Upper lobe of right lung (tissue), 1 donor: ENCODE measurements at places on chromosomes 11 and 22. TPM values are rescaled to one million over a fixed set of nuclear protein-coding genes. Genes with fewer than 3 reads are reported as not detected.
A peak's percentile ranks its signal among the peaks of the same experiment; 100 is the strongest.

- DNase-seq: no peak
Observed at GRCh38 chr11:127074151-127074761, 73.7 kb upstream of the KIRREL3 start.

- peak; percentile 79 for DNase-seq
Observed at GRCh38 chr11:118938491-118939403, 13.0 kb upstream of the BCL9L start.

GRCh38 chr11:122076512-122077120, 39.4 kb downstream of the BLID start:
- no peak for DNase-seq

DNA sequence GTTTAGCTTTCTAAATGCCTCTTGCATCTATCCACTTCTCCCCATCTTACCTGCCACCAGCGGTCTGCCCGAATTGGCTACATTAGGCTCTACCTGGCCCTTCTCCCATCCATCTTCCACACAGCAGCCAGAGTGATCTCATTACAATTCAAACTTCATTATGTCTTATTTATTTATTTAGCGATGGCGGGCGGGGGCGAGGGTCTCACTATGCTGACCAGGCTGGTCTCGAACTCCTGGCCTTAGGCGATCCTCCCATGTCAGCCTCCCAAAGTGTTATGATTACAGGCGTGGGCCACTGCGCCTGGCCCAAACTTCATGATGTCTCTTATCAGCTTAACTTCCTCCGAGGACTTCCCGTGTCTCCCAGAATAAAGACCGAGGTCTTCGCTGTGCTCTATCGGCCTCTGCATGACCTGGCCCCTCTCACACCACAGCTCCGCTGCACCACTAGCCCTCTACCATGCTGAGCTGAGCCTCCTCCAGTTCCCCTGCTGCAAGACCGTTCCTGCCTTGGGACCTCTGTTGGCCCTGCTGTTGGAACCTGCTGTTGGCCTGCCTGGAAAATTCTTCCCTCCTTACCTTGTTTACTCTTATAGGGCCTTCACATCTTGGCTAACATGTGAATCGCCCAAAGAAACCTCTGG, 870 bp upstream of the CTTN start:
- no peak for DNase-seq

- no peak for DNase-seq
Observed at GRCh38 chr22:32556159-32556558, 81.5 kb downstream of the FBXO7 start.

- DNase-seq: no peak
Observed at GRCh38 chr11:94144216-94144615, 15.6 kb downstream of the PANX1 start.

GRCh38 chr11:123597859-123598258, 56.6 kb downstream of the SCN3B start:
- no peak for DNase-seq

- peak; percentile 39 for DNase-seq
Observed at GRCh38 chr11:2704896-2705606, 5.3 kb upstream of the KCNQ1OT1 start.

DNA sequence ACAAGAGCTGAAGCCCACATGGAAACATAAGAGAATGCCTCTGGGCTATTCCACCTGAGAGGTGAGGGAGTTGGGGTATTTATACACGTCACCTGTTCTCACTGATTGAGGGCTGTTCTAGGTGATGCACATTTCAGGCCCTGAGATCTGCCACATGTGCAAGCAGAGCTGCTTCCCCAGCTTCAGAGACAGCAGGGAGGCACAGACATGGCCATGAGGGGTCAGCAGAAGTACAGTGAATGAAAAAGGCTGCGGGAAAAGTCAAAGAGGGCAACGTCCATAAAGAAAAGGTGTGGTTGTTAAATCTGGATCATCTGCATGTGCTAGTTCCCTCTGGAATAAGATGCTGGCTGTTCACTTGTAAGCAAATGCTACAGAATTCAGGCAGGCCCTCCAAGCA, 75.4 kb downstream of the GAB4 start:
- DNase-seq: no peak

GRCh38 chr11:118295815-118296454, 8.6 kb upstream of the CD3E start:
- DNase-seq: no peak

GRCh38 chr11:64372021-64372420, 13.1 kb downstream of the RPS6KA4 start:
- no peak for DNase-seq

DNA sequence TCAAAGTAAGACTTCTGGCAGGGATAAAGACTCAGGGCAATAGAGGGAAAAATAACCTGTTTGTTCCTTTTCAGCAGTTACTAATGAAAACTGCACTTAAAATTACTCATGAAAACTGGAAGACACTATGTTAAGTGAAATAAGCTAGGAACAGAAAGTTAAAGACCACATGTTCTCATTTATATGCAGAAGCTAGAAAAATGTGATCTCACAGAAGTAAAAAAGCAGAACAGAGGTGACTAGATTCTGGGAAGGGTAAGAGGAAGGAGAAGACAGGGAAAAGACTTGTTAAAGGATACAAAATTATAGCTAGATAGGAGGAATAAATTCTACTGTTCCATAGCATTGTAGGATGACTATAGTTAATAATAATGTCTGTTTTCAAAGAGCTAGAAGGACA, 22.2 kb downstream of the HPS5 start:
- no peak for DNase-seq

DNA sequence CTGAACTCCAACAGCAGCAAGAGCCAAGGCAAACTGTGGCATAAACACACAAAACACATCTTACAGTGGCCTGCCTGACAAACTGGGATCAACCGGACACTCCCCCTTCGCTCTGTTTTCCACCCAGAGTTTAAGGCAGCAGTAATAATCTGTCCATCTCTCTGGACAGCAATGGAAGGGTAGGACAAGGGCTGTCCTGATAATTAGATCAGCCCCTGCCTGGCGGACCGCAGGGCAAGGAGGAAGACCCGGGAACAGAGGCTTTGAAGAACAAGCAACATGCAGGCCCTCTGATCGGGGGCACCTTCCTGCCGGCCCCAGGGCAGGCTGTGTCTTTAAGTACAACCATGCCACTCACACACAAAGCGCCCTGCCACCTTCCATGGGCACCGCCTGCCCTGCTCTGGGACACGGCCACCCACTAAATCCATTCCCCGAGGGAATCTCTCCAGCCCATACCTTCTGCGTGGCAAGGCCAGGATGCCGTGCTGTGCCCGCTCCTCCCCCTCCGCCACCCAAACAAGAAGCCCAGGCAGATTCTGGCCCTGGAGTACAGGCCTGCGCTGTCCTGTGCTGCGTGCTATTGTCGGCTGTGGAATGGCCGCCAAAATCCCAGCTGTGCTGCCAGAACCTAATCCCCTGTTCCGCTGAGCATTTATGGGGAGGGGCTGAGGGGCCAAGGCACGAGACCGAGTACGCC, 38.8 kb downstream of the NUMA1 start:
- DNase-seq: peak; percentile 84

DNA sequence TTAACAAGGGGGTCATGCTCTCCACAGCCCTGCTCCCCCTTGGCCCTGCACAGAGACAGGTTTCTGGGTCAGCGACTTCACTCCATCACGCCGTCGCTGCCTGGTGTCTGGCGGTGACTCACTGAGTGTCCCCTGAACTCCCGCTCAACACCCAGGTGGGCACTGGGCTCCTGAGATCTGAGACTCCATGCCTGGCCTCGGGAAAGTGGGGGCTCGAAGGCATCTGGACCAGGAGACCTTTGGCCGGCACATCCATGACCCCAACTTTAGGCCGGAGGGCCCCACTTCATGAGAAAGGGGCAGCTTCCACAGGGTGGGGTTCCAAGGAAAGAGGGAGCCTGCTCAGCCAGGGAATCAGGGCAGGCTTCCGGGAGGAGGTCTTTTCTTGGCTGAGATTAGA, 79.3 kb upstream of the PRR5 start:
- no peak for DNase-seq

DNA sequence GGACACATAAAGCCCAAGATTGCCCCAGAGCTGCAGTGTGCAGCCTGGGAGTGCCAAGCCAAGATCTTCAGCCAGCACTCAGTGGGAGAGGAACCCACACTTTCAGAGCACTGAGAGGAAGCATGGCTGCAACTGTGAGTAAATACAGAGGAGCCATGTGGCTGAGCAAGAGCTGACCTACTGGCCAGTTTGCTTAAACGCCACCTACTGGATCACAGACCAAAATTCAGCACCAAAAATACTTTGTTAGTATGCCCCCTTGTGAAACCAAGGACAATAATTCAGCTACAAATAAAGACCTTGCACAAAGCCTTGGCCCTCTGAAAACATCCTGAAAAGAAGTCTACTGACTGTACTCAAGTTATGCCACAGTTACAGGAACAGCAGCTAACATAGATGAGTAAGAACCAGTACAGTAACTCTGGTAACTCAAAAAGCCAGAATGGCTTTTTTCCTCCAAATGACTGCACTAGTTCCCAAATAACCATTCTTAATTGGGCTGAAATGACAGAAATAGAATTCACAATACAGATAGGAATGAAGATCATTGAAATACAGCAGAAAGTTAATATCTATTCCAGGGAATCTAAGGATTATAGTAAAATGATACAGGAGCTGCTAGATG, 10.1 kb upstream of the OR4A15 start:
- no peak for DNase-seq

DNA sequence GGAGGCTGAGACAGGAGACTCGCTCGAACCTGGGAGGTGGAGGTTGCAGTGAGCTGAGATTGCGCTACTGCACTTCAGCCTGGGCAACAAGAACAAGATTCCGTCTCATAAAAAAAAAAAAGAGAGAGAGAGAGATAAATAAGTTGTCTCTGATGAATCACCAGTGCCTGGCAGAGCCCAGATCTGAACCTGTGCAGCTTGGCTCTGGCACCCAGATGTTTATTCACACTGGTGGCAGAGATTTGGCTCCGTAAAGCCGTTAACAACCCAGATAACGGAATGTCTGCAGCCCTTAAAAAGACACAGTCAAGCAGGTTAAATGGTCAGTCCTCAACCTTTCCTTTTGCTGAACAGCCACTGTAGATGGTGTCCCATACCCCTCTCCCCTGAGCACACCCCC, 33.5 kb upstream of the RTL6 start:
- DNase-seq: no peak

DNA sequence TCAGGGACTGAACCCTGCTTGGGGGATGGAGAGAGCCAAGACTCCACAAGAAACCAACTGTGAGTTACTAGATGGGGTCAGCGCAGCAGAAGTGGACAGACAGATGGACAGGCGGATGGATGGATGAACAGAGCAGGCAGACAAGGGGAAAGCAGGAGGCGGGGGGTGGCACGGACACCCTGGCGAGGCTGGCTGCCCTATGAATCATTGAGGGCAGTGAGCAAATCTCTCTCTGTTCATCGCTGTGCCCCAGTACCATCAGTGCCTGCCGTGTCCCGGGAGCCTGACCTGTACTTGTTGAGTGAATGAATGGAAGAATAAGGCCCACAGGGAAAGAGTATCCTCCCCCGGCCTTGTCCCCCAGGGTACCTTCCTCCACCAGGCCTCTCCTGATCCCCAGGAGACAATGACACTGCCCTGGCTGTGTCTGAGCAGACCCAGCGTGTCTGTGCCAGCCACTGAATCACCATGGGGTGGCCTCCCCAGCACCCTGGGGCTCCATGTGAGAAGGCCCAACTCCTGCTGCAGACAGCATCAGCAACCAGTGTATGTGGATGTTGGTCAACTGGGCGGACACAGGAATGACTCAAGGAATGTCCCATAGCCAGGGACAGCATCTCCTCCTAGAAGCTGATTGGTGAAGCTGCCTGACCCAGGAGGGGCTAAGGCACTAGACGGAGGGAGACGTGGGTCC, 5.1 kb upstream of the KLHL35 start:
- DNase-seq: no peak

DNA sequence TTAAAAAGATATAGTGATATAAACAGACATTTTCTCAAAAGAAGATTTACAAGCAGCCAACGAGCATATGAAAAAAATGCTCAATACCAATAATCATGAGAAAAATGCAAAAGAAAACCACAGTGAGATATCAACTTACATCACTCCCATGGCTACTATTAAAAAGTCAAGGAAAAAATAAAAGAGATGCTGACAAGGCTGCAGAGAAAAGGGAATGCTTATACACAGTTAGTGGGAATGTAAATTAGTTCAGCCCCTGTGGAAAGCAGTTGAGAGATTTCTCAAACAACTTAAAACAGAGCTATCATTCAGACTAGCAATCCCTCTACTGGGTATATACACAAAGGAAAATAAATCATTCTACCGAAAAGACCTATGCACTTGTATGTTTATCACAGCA, 97.1 kb upstream of the CARD18 start:
- DNase-seq: no peak

DNA sequence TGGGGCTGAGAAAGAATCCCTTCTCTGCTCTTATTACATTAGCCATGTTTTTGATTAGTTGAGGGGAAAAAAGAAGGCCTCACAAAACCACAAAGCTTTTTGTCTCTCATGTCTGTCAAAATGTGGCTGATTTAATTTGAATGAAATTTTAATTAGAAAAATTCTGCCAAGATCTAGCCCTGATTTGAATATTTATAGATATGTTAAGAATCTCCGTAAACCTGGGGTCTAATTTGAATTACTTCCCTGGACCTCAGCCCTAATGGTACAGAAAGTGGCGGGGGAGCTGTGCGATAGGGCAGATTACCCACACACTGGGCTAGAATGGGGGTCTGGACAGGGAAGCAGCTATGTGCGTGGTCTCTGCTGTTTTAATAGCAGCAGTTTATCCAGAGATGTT, 141.3 kb upstream of the TTC12 start:
- DNase-seq: no peak

DNA sequence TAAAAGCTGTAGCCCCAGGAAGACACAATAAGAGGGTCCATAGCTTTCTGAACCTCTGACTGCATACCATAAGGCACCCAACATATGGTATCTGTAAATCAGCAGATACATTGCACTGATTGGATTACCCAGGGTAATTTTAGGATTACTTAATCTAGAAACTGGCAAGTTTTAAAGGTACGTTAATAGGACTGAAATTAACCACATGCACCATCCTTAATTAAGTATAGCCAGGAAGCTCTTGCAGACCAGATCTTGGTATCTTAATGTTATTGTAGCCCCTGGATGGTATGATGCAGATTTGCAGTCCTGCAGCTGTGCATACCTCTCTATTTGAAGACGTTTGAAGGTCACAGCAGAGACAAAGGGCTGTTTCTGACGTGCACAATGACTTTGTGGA, 72.8 kb downstream of the ARHGAP42 start:
- no peak for DNase-seq

Gene P2RX6
- total RNA-seq: 2.2 TPM

Gene MS4A6A
- 112 TPM for total RNA-seq

Gene MICAL2
- total RNA-seq: 197 TPM

Gene GAL3ST1
- total RNA-seq: 2.5 TPM

Gene INPP5J
- 4.5 TPM for total RNA-seq

Gene CELSR1
- 53.5 TPM for total RNA-seq

Gene GAL3ST3
- total RNA-seq: not detected

Gene TIGD3
- total RNA-seq: 0.43 TPM

Gene PDE3B
- 28.5 TPM for total RNA-seq

Gene APOBEC3F
- 9.0 TPM for total RNA-seq

Gene OR5B2
- total RNA-seq: not detected

Gene SCUBE1
- 36.0 TPM for total RNA-seq

Gene PRG3
- total RNA-seq: not detected

Gene MRPL40
- total RNA-seq: 20.5 TPM

Gene VSTM5
- total RNA-seq: not detected
